ENCODE measurements at places on chromosomes 1 and 21.

GRCh38 chr1:241611063-241611462 lies 29.1 kb downstream of the CHML start:
- no peak for DNase-seq

DNA sequence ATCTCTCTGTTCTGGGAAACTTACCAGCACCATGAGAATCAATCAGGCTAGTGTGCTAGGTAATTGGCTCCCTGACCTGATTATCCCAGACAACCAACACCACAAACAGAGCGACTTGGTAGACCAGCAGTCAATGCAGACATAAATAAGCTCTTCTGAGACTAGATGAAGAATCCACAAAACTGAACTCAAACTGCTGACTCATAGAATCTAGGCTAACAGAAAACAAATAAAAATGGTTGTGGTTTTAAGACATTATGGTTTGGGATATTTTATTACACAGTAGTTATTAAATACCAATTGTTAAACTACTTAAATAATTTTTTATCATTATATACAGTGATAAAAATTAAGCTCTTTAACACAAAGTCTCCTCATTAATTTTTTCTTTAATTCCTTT lies 535.7 kb downstream of the COL11A1 start:
- no peak for DNase-seq

GRCh38 chr1:170355267-170355801 lies 176.6 kb upstream of the GORAB start:
- DNase-seq: no peak

DNA sequence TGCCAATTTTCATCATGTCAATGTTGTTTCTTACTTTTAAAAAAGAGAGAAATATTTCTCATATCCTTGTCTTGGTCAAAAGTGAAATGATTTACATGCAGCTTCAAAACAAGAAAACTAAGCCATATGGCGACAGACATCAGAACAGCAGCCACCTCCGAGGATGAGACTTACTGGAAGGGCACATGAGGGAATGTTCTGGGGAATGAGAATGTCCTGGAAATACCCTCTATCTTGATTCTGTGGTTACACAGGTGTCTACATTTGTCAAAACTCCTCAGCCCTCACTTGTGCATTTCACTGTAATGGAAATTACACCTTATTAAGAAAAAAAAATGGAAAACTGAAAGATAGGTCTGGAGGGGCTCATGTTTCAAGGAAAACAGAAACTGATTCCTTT lies 14.2 kb upstream of the ECE1 start:
- no peak for DNase-seq

- DNase-seq: no peak
Measured at GRCh38 chr1:53303726-53304515, 23.9 kb downstream of the LRP8 start.

DNA sequence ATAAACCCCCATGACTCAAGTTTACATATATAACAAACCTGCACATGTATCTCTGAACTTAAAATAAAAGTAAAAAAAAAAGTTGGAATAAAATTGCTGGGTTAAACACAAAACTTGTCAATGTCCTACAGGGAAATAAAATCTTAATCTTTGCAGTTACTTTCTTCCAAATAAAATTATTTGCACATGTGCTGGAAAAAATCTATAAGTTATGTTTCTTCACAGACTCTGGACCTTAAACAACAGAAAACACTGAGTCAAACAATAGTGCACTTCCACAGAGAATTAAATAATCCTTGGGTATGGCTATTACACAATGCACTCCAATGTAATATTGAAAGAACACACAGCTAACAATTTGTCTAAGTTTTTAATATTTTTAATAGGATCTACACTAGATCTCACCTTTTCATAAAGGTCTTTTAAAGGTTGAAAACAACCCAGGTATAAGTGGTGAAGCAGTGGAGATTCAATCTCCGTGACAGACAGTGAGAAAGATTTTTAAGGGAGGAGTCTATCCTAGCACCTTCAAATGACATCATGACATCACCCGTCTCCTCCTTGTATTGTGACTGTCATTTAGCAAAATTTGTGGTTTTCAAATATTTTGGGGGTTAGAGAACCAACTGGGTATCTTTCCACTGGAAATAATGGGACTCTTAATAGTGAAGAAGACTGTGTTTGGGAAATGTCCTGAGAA lies 25.2 kb upstream of the FGGY start:
- no peak for DNase-seq

GRCh38 chr1:30473922-30474817 lies 249.2 kb downstream of the MATN1 start:
- no peak for DNase-seq

- no peak for DNase-seq
Measured at GRCh38 chr1:76137746-76138145, 63.2 kb downstream of the ST6GALNAC3 start.

- DNase-seq: no peak
Measured at GRCh38 chr1:228758447-228758846, 23.2 kb downstream of the RHOU start.

DNA sequence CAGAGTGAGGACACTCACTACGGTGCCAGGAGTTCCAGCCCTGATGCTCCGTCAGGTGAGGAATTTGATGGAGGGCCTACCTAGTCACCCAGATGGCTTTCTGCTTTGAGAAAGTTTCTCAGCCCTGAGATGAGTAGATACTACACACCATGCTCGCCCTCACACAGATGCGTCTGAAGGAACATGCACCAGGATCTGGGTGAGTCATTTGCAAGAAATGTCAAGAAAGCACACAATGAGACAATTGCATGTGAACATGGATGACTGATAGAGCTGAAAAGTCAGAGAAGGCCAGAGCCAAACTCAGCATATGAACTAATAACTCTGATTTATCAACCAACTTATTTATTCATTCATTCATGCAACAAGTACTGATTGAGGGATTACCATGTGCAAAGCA lies 483.9 kb downstream of the OMA1 start:
- no peak for DNase-seq

DNA sequence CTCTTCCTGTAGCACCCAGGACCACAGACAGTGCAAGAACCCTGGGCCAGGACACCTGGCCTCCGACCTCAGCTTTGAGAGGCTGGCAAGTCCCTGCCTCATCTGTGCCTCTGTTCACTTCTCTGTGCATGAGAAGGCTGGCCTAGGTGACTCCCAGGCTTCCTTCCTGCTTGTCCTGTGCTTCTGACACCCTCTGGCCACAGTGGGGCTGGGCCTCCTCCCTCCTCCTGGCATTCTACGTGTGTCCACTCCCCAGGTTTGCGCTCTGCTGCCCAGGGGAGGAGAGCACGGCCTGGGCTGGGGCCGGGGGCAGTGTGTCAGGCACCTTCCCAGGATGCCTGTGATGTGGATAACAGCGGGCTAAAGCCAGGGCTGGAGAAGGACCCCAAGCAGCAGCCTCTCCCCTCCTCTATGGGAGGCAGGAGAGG lies 30.3 kb upstream of the PKP1 start:
- no peak for DNase-seq

- DNase-seq: no peak
Measured at GRCh38 chr1:64476251-64476952, 6.5 kb downstream of the CACHD1 start.

DNA sequence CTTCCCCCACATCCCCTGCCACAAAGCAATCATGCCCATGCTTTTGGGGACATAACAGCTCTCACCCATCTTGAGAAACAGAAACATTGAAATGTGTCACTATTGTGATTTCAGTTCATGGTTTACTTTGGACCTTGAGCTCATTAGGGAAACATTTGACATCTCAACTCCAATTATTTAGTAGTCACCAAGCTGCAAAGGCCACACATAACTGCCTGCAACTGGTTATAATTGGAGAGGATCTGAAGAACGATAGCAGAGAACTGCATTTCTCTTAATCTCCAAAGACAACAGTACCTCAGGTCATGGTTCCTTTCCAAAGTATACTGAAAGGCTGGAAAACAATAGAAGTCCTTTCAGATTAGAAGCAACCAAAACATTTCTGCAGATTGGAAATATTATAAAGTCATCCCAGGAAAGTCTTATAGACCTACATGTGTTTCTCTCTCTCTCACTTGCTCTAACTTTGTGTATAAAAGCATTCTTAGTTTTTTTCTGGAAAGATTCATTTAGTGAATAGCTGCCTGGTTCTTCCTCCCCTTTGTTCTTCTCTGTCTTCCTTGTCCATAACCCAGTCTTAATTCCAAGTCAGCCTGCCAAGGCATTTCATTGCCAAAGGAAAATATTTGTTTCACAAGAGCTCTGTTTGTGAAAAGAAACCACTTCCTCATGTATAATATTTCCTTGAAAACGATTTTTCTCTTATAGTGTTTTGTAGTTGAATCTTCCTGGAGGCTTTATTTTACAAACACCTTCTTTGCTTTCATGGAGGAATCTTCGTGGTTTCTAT lies 426.8 kb downstream of the ADGRL2 start:
- no peak for DNase-seq

DNA sequence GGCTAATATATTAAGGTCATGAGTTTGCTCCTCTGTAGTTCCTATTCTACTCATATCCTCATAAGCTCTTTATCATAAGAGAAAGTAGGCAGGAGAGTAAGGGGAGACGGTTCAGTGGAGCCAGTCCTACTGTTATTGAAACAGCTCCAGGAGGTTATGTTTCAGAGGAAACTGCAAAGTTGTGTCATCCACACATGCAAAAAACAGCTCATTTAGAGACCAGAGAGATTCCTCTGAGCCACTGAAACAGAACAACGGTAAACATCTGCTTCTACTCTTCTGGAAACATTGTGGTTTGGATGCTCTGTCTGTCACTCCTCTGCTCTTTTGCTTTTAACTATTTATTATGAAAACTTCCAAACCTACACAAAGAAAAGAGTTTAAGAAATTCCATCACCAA lies 66.3 kb upstream of the PPP2R5A start:
- no peak for DNase-seq

- peak; percentile 11 for DNase-seq
Measured at GRCh38 chr1:198937231-198938031, 298.6 kb downstream of the PTPRC start.

DNA sequence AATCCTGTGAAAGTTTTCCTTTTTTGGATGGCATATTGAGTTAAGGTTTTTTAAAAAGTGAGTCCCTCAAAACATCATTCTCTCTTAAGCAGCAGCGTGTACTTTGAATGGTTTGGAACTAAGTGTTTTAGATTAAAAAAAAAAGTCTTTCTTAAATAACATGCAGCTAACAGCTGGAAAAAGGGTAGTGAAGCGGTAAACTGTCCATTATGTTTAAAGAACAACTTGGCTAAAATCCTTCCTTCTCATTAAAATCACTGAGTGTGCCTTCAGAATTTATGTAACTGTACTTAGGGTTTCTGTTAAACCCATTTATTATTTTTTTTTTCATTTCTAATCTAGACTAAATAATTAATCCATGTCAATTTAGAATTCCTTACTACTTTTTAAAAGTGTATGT lies 254.2 kb upstream of the ADAMTS5 start:
- no peak for DNase-seq

GRCh38 chr1:160261893-160262794 lies at the start of gene DCAF8:
DCAF8 (minus strand) TSS chr1:160262549; CDS start chr1:160244008, 18,541 bp downstream.
- peak; percentile 94 for DNase-seq

DNA sequence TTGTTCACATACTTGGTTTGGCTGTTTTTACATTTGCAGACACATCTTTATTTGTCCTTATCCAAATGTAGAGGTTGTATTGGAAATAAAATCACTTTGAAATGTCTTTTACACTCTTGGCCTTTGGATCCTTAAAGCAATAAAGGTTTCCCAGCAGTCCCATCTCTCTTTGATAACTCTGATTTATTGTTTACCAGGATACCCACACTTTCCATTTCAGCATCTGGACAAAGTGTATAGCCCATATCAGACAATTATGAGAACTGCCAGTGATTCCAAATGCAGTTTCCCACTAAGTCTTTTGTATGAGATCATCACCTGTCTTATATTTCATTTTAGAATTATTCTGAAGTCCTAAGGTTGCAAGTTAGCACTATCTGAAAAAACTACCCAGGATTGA lies 114.7 kb downstream of the NEK7 start:
- no peak for DNase-seq

GRCh38 chr1:236541710-236542109 lies 17.9 kb downstream of the LGALS8 start:
- DNase-seq: no peak

DNA sequence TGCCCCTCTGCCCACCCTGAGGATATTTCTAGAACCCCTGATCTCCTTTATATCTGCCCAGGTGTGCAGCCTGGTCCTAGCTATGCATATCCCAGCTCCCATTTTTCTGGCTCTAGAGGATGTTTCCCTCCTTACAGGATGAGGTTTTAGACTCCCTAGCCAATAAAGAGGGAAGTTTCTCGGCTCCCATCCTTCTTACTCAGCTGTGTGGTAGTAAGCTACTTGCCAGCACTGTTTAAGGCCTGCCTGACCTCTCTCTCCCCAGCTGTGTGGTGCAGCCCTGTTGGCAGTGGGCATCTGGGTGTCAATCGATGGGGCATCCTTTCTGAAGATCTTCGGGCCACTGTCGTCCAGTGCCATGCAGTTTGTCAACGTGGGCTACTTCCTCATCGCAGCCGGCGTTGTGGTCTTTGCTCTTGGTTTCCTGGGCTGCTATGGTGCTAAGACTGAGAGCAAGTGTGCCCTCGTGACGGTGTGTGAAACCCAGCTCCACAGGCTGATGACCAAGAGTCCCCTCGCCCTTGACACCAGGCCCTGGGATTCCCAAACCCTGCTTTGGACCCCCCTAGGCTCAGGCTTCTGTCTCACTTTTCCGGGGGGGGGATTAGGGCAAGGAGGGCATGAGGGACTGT lies 7.8 kb upstream of the P3R3URF start:
- no peak for DNase-seq

GRCh38 chr1:111620441-111620971 lies 917 bp downstream of the RAP1A start:
- DNase-seq: no peak

GRCh38 chr1:93979040-93979717 lies 69.9 kb upstream of the GCLM start:
- DNase-seq: no peak

- no peak for DNase-seq
Measured at GRCh38 chr21:37281579-37281978, 14.4 kb upstream of the VPS26C start.

DNA sequence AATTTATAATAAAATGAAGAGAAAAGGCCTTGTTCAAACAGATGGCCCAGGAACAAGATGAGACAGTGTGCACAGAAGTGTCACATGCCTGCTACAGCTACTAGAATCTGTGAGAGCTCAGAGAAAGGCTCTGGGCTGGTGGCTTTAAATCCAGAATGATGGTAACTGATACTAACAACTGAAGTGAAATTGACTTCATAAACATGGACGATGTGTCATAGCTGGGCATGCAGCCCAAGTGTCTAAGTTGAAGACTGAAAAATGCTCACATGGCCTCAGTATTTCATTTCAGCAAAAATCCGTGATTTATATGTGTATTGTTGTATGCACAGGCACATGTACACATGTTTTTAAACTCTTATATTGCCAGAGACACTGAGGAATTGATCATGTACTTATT lies 208.3 kb upstream of the RUNX1 start:
- DNase-seq: no peak

- no peak for DNase-seq
Measured at GRCh38 chr21:41302976-41303375, 13.6 kb upstream of the FAM3B start.
